ENCODE measurements at places on chromosomes 13 and 19.

DNA sequence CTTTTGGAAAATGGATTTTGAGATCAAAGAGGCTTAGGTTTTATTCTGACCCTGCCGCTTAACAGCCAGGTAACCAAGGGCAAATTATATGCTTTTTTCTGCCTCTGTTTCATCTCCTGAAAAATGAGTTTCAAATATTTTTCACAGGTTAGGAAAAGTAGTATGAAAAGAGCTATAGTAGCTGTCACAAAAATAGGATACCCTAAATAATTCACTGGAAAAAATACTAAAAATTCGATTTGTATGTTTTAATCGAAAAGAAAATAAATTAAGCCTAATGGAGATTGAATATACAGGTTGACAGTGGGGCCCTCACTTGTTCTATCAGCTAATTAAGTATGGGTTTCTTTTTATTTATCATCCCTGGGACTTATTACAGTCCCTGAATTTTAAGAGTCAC lies 58.3 kb downstream of the RNF6 start:
- DNase-seq: no peak

DNA sequence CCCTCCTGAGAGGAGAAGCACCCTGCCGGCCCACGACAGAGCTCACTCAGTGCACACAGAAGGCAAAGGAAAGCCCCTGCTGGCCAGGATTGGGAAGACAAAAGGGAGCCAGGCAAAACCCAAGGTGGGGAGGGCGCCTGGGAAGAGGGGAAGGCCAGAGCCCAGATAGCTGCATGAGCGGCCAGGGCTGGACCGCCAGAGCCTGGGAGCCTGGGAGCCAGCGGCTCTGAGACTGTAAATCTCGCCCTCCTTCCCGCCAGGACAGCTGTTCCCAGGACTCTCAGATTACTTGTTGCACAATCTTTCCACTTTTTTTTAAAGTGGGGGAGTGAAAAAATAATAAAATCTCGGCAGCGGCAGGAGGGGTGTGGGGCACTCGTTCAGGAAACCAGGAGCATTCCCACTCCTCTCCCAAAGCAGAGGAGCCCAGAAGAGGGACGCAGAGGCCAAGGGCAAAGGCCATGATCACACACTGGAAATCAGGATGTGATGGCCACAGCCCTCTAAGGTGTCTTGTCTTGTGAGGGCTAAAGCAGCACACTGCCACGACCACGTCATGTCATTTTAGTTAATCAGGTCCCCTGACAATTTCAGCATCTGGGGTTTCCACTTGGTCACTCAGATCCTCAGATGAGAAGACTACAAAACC lies 19.6 kb upstream of the EPHX3 start:
- peak; percentile 85 for DNase-seq

DNA sequence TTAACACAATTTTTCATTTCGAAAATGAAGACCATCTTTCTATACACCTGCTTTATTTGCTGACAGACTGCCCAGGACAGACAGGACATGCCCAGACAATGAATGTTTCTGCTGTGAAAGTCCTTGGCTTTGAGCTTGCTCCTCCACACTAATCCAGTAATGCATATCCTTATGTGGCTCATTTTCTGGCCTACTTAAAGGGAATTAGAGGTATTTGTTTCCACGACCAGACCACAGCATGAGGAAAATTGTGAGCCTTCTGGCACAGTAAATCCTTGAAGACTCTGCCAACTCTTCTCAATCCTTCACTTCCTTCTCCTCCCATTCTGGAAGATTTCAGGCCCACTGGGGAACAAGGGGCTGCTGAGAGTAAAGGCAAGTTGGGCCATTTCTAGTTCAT lies 25.7 kb downstream of the CCDC70 start:
- no peak for DNase-seq

DNA sequence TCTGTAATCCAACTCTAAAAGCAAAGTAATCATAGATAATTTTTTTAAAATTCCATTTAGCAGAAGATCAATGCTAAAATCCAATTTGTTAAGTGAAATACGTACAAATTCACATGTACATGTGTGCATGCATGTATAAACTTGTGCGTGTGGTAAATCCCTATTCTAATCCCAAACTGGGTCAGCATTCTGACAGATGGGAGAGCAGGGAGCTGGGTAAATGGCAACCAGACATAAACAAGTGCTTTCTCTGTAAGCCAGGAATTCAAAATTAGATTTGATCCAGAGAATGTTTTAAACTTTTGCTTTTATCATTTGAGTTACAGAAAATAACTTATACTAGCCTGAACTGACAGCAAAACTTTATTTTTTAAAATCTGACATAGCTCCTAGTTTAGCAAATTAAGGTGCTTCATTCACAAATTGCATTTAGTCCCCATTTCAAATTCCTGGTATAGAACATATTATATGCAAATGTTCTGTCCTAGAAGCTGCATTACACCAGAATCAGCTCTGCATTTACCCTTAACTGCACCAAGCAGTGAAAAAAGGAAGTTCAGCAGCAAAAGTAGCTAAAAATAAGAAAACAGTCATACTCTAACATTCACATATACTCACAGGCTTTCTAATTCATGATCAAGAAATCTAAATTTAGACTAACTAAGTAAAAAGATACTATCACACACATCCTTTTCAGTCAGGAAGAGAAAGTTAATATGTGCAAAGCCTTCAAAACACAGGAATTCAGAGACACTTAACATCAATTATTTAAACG lies 32.6 kb downstream of the UBL3 start:
- DNase-seq: no peak

DNA sequence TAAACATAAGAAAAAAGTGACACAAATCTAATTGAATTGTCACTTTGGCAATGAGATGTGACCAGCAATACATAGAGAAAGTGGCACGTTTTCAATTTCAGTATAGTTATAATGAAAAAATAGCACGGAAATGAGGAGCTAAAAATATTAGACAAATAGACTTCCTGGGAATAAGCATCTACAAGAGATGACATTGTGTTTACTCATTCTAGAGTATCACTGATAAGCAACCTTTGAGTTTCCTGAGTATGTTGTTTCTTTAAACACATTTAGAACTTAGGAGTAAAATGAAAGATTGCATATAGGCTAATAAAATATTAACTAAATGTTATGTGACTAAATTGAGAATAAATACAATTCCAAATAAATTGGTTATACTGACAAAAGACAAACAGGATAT lies 207.1 kb upstream of the SLITRK6 start:
- DNase-seq: no peak

DNA sequence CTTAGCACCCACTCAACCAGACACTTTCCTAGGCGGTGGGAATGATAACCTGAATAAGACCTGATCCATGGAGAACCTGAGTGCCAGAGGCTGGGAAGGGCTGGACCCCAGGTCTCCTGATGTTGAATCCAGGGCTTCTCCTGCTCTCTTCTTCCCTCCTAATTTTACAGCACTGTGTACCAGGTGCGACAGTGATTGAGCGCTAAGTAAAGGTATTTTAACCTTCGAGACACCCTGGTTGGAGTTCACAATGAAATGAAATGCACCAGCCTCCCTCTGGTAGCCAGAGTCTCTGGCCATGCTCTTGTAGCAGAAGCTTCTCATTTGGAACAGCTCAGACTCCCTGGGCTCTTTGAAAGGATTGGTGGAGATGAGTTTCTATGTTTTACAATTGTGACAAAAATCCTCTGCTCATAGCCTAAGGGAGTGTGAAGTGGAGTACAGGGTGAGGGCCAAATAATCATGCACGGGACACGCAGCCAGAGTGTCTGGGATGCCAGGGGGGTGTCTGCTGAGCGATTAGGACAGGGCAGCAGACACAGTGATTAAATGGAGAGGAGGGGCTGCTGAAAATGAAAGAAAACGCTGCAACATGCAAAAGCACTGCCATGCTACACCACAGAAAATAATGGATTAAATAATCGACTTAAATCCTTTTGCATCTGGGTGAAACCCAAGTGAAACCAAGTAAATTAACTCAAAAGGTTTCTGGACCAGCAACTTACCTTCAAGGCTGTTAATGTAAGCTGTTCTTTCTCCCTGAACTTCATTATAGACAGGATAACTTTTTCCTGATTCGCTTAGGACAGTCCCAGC lies 83.8 kb downstream of the FAM216B start:
- no peak for DNase-seq

GRCh38 chr13:37412241-37412921 lies 186.2 kb downstream of the POSTN start:
- DNase-seq: no peak

DNA sequence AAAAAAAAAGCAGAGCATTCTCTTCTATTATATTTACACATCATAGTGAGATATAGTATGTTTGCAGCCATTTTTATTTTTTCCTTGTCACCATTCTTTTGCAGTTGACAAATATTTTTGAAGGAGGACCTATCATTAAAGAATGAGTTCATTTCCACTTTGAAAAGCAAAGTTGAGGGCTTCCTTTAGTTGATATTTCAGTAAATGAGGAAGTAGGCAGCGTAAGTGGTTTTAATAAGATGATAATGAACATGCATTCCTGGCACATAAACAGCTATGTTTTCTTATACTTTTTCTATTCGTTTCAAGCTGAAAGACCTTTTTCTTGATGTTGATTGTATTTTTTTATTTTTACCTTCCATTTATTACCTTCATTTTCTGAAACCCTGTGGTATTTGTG lies 66.2 kb downstream of the ZMYM2 start:
- DNase-seq: no peak

DNA sequence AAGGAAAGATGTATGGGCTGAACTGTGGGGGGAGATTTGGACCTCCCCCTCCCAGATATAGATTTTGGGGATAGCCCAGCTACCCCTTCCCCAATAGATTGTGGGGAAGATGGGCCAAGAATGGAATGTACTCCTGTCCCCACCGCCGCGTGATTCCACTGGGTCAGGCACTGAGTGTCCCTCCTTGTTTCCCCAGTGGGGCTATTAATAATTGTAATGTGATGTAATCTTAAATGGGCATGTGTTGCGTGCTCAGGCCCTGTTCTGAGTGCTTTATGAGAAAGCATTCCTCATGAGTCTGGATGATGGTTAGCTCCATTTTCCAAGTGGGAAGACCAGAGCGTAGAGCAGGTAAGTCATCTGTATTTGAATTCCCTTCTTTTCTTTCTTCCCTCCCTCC lies 1.4 kb downstream of the PSMD8 start:
- no peak for DNase-seq

GRCh38 chr13:111937777-111938311 lies 129.1 kb upstream of the SOX1 start:
- DNase-seq: no peak

- DNase-seq: no peak
These were observed 791 bp downstream of the PRKD2 start for GRCh38 chr19:46715975-46716671.

DNA sequence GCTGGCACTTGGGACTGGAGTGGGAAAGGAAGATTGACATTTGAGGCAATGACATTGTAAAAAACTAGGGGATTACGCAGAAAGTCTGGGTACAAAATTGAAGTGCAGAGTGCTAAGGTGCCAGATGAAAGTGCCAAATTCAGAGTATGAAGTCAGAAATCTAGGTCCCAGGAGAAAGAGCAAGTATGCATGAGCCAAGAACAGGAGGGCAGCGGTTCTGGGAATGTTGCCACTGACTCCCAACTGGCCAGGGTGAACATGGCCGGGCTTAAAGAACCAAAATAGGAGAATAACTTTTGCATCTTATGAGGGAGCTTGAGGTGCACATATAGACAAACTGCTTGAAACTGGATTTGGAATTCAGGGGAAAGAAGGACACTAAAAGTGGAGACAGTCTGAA lies 495.8 kb upstream of the KLF12 start:
- DNase-seq: no peak

GRCh38 chr19:58553799-58554493 lies 959 bp downstream of the CHMP2A start:
- DNase-seq: no peak

GRCh38 chr13:83827338-83827737 lies 54.9 kb downstream of the SLITRK1 start:
- no peak for DNase-seq

- no peak for DNase-seq
These were observed 7.6 kb downstream of the PLIN4 start for GRCh38 chr19:4510435-4511255.

DNA sequence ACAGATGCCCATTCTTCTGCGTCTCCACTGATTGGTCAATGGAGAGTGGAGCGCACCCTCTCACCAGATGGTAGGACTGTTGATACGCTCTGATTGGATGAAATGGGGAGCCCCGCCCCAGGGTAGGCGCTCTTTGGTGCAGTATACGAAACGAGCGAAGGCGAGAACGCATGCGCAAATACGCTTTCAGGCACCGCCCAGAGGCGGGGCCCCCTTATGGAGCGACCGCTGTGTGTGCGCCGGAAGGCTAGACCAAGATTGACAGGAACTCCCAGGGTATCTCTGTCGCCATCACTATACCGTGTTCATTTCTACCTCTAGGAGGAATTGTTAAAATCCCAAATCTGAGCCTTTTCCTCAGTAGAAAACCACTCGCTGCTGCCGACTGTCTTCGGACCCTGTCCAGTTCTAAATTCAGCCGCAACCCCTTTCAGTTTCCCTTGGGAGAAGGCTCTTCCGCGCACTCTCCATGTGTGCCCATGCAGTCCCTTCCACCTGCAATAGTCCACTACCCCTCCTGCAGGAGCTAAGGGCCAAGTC lies 720 bp upstream of the HNRNPL start:
- no peak for DNase-seq

DNA sequence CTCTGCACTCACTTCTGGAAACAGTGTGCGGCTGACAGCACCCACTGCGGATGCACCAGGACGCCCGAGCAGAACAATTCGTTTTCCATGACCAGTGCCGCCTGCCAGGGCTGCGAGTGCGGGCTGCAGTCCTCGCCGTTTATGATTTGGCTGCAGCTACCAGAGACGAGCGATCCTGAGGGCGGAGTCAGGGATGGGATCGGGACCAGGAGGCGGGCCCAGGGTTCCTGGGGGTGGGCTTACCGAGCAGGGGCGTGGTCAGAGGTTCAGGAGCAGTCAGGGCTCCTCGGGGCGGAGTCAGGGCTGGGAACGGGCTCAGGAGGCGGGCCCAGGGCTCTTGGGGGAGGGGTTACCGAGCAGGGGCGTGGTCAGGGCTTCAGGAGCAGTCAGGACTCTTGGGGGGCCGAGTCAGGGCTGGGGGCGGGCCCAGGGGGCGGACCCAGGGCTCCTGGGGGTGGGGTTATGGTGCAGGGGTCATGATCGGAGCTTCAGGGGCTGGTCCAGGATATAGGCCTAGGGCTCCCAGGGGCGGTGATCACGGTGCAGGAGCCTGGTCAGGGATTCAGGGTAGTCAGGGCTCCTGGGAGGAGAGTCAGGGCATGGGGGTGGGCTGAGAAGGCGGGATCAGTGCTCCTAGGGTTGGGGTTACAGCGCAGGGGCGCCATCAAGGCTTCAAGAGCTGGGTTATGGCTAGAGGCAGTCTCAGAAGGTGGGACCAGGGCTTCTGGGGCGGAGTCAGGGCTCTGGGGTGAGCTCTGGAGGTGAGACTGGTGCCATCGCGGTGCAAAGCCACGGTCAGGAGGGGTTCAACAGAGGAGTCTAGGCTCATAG lies 1.7 kb downstream of the KLK4 start:
- no peak for DNase-seq

DNA sequence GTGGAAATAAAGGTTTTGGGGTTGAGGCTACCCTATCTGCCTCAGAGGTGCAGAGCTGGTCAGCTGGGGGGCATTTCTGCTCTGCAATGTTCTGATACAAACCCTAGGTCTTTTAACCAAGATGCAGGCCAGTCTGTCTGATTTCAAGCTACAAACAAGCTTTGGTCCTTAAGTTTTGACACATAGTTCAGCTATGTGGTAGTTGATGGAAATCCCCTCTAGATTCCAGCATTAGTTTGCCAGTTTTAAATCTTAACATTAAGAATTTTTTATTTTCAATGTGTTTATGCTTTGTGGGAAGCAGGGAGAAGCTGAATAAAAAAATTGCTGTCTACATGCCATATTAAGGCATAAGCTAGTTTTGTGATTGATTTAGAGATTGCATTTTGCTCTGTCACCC lies 225.7 kb downstream of the LMO7 start:
- no peak for DNase-seq

GRCh38 chr13:113182046-113182445 lies 23.6 kb downstream of the PROZ start:
- DNase-seq: no peak
